Mesenteric fat pad (tissue), 1 donor: ENCODE measurements at places on chromosomes 1 and 21. TPM values are rescaled to one million over a fixed set of nuclear protein-coding genes. Genes with fewer than 3 reads are reported as not detected.

- DNase-seq: no peak
These were observed 17.7 kb downstream of the IVL start for GRCh38 chr1:152926091-152926490.

GRCh38 chr1:35441926-35442579, 115.2 kb downstream of the KIAA0319L start:
- no peak for DNase-seq

DNA sequence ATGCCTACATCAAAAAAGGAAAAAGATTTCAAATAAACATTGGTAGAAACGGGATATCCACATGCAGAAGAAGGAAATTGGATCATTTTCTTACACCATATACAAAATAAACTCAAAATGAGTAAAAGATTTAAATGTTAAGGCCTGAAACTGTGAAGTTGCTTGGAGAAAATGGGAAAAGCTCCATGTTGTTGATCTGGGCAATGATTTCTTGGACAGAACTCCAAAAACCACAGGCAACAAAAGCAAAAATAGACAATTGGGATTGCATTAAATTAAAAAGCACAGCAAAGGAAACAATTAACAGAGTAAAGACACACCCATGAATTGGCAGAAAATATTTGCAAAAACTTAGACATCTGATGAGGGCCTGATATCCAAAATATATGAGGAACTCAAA, 105.2 kb upstream of the APP start:
- DNase-seq: no peak

- DNase-seq: no peak
These were observed at the start of gene IL12RB2 for GRCh38 chr1:67307251-67308060. Gene IL12RB2, plus strand, starts transcription at chr1:67307873. Its CDS starts 12,496 bp downstream, at chr1:67320369.

GRCh38 chr1:228000836-228001563, 5.8 kb upstream of the WNT3A start:
- DNase-seq: peak; percentile 51

DNA sequence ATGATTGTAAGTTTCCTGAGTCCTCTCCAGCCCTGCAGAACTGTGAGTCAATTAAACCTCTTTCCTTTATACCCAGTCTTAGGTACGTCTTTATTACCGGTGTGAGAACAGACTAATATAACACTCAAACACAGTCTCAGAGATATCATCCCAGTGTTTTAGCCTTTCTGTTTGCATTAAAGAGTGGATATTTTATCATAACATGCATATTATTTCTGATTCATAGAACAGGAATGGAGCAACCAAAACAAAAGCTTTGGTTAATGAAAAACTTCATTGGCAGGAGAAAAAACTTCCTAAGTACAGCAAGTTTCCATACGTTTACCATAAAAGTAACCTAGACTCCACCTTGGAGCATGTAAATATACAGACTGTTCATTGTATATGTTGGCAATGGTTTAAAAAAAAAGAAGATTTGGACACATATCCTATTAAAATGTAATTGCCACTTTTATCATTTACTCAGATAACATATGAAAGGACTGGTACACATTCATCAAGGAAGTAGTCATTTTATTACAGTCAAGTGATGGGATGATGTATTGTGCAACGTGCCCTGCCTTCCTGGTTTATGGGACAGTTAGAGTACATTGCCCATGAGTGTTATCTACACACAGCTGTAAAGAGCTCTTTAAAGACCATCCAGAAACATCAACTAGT, 144.8 kb downstream of the ETS2 start:
- DNase-seq: no peak

DNA sequence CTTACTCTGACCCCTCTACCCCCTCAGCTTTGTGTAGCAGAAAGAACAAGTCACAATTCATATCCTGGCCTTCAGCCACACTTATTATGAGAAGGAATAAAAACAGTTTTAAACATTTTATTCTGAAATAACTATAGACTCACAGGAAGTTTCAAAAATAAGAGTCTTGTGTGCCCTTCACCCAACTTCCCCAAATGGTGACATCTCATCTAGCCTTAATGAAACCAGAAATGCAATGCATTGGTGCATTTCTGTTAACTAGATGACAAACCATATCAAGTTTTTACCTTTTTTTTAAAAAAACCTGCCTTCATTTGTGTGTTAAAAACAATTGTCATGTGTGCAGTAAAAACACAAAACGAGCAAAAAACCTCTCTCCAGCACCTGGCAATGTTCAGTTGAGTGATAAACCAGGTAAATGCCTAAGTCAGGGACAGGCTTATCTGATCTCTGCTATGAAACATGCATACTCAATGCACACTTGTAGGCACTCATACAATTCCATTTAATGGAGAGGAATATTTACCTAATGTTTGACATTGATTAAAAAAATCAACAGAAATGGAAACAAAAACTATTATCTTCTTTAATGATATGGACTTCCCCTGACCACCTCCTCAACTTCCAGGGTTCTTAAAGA, 51.5 kb downstream of the SH3BGR start:
- no peak for DNase-seq

DNA sequence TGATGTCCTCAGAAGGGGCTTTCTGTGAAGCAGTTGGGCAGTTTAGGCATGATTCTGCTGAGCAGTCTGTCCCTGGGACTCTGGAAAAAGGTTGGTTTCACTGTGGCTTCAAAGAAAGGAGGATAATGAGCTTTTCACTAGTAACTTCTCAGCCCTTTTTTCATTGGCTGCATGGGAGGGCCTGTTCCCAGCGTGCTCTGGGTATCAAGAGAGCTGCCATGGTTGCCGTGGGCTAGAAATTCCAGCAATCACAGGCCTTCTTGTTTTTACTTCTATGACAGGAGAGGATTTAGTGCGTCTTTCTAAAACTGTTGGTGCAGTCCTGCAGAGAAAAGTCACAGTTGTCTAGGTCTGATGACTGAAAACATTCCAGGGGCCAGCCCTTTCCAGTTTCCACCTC, 7.2 kb downstream of the SZRD1 start:
- DNase-seq: no peak

FAM131C gene
- not detected for total RNA-seq

- no peak for DNase-seq
These were observed 33.8 kb downstream of the OR10J1 start for GRCh38 chr1:159473335-159473734.

KCNJ6 gene
- not detected for total RNA-seq

RSPO1 gene
- 3.1 TPM for total RNA-seq

SNX27 gene
- total RNA-seq: 40.4 TPM

GRCh38 chr1:169670836-169671235, 40.6 kb downstream of the SELL start:
- DNase-seq: no peak

DNA sequence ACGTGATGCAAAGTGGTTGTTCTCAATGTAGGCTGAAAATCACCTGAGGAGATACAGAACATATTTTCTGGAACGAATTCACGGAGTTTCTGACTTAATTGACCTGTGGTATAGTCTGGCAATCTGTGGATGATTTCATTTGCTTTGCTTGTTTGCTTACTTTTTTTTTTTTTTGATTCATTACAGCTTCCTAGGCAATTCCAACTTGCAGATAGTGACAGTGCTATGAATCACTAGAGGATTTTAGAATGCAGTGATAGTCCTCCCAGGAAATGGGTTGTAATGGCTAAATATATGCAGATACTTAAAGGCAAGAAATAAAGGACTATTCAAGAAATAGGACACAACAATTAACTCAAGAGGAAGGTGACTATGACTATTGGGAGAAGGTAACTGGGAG, 1378.1 kb upstream of the PRMT6 start:
- no peak for DNase-seq

C1orf94 gene
- total RNA-seq: not detected

JTB gene
- 102 TPM for total RNA-seq

TAS1R3 gene
- 0.19 TPM for total RNA-seq

C1orf56 gene
- 5.4 TPM for total RNA-seq

- no peak for DNase-seq
These were observed 570 bp downstream of the KCND3 start for GRCh38 chr1:111988743-111989453.

GRCh38 chr1:234687011-234687410, 77.0 kb upstream of the IRF2BP2 start:
- no peak for DNase-seq

CD164L2 gene
- total RNA-seq: not detected

DNA sequence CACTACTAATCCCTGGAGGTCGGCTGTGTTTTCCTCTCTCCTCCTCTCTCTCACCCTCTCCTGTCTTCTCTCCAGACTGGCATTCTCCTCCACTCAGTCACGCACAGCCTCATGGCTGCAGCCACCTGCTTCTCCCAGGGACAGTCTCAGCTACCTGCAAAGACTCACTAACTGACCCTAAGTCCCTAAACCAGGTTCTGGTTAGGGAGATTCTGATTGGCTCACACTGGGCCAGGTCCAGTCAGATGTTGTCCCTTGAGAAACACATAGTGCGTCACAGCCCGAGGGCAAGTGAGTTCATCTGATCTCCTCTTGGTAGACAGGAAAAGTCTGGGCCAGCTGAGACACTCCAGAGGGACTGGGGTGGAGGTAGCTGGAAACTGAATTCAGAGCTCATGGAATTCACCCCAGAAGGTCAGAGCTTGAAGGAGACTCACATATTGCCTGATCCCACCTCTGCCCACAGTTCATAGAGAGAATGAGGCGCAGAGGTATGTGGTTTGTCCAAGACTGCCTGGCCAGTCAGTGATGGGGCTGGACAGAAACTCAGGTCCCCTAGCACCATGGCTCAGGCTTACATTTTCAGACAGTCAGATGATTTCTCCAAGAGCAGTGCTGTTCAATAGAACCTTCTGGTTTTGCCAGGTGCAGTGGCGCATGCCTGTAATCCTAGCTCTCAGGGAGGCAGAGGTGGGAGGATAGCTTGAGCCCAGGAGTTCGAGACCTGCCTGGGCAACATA, 40.4 kb upstream of the RPL11 start:
- DNase-seq: no peak

TRIM46 gene
- total RNA-seq: 0.22 TPM

MNDA gene
- 23.8 TPM for total RNA-seq

DNA sequence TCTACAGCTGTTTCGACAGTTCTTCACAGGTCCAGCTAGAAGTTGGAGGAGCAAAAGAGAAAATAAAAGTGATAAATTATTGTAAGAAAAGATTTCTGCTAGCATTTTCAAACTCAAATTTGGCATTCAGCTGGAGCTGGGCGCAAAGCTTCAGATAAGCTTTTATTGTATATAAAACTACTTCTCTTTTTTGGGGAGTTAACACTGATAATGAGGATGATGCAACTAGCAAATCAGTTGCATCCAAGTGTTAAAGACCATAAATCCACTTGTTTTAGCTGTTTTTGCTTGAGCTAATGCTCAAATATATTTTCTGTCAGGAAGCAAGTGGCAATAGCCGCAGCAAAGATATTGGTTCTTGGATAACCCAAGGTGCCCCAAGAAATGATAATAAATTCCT, 127.1 kb upstream of the PKN2 start:
- DNase-seq: no peak

ID3 gene
- 168 TPM for total RNA-seq

GRCh38 chr1:171427852-171428471, 57.4 kb upstream of the PRRC2C start:
- DNase-seq: no peak

DNA sequence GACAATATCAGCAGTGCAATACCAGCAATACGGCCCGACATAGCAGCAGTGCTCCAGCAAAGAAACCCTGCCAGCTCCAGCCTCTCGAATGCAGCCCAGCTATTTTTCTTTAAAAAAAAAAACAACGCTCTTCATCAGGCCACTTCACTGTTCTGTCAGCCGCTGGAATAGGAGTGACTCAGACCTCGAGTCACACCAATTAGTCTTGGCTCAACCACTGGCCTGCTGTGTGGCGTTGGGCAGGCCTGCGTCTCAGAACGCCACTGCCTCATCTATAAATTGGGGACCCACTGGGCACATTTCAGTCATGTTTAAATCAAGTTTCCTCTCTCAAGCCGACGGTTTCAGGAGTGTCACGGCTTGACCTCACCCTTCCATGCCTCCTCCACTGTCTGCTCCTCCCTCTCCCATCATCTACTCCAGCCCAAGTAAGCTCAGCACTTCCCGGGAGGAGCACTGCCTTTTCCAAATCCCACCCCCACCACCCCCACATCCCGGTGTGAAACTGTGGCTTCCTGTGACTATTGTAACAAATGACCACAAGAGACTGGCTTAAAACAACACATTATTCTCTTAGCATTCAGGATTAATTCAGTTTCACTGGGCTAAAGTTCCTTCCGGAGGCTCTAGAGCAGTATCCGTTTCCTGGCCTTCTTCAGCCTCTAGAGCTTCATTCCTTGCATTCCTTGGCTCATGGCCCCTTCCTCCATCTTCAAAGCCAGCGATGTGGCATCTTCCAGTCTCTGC, 71.9 kb upstream of the EFHD2 start:
- DNase-seq: no peak

- DNase-seq: no peak
These were observed 133.6 kb upstream of the SLC45A1 start for GRCh38 chr1:8184301-8184700.

GRCh38 chr1:41913014-41913413, 5.7 kb downstream of the HIVEP3 start:
- DNase-seq: no peak

LRRC71 gene
- 0.32 TPM for total RNA-seq

DNA sequence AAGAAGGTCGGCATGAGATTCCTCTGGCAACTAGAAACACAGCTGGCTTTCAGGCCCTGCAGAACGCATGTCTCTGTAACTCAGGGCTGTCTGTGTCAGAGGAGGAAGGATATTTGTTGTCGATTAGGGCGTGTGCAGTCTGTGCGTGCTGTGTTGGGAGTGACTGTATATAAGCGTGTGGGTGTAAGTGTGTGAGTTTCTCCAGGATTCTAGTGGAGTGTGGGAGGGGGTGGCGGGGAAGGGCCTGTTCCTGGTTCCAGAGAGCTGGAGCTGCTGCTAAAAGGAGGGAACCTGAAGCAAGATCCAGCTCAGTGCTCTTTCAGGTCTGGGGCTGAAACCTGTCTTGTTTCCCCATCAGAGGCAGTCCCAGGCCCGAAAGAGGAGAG, 74.3 kb downstream of the SLC16A1 start:
- no peak for DNase-seq

DNA sequence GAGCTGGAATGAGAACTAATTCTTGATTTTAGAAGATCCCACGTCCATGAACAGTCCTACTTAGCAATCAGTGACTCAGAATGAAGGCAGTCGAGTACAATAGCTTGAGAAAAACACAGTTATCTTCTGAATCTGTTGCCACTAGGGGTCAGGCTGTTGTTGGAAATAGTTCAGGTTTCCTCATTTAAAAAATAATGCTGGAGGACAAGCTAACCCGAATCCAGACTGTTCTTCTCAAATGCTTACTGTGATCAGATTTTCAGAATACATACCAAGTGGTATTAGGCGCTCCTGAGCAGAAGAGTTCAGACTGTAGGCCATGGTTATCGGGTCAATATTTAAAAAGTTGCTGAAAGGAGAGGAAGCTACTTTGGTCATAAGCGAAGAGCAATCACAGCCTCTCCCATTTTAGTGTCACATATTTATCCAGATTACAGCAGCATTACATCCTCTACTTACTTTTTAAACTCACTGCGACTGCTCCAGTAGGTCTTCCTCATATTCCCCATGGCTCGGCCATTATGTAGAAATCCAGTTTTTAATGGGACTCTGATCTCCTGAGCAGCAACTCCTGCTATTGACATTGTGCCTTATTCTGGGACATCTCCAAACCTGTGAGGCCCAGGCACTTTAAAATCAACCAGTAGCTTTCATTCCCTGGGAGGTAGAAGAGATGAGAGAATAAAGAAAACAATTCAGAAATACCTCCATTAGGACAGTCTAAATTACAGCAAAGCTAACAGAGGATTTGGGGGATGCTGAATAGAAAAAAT, 10.9 kb downstream of the ERRFI1 start:
- no peak for DNase-seq

- DNase-seq: no peak
These were observed 267.2 kb downstream of the ZNF648 start for GRCh38 chr1:181794332-181794731.
